ENCODE measurements at places on chromosomes 4 and X. TPM values are rescaled to one million over a fixed set of nuclear protein-coding genes. Genes with fewer than 3 reads are reported as not detected.

GRCh38 chrX:104565791-104566680 lies at the start of gene IL1RAPL2:
TSS of gene IL1RAPL2 (plus strand) at chrX:104566199.
- H3K27me3 ChIP-seq = peaks cover 44% of the 10 kb centered on the region
- no peak within 1 kb of the TSS for H3K4me3 ChIP-seq
- no peaks in the 10 kb centered on the region for H3K36me3 ChIP-seq
- no peak for DNase-seq

DNA sequence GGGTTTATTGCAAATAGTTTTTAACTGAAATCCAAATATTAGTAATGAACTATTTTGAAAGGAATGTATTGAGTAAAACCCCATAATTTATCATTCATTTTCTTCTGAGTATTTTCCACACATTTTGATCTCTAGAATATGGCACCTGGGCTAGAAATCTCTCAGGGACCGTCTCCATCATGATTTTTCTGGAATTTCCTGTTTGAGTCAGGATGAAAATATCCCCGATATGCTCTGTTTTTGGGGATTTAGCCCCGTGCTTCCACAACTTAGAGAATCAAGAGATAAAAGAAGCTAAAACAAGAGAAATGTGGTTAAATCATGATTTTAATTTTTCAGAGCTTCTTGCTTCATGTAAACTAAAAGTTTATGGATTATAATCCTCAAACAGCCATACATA lies 114.2 kb downstream of the SPCS3 start:
- H3K36me3 ChIP-seq = no peaks in the 10 kb centered on the region
- peaks cover 20% of the 10 kb centered on the region for H3K4me1 ChIP-seq
- DNase-seq = no peak
- no peaks in the 10 kb centered on the region for H3K27me3 ChIP-seq

DNA sequence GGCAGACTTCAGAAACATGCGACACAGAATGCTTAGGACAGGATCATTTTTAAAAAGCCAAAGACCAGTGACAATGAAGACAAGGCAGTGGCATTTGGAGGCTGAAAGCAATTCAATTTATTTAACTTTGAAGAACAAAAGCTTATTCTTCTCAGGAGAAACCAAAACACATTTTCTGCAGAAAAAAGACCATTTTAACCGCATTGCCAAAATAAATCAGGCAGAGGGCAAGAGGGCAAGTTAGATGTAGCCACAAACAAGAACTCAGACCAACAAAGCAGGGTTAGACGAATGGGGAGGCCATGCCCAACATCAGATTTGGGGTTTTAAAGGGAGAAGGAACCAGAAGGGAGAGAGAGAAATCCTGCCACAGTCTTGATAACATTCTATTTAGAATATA lies 58.9 kb downstream of the RELL1 start:
- peaks cover 3% of the 10 kb centered on the region for H3K36me3 ChIP-seq
- peaks cover 11% of the 10 kb centered on the region for H3K4me1 ChIP-seq
- DNase-seq = no peak
- no peak overlapping the region for H3K4me3 ChIP-seq

The FAM47E gene
- under 0.01 TPM for total RNA-seq

The MAGEA3 gene
- total RNA-seq = not detected
